Stimulated activated CD4-positive, alpha-beta T cell treated with anti-CD3 and anti-CD28 coated beads, Interleukin-1b, Interleukin-23, amount 100 ng/mL, for 1 hour (primary cell): ENCODE measurements at places on chromosomes 12 and 14.

GRCh38 chr12:67269633-67270573 is 745 bp downstream of the CAND1 start:
- DNase-seq: peak; percentile 29

- no peak for DNase-seq
Measured at GRCh38 chr12:94643606-94644005, 6.8 kb downstream of the TMCC3 start.

- no peak for DNase-seq
Measured at GRCh38 chr12:15979096-15980092, 68.3 kb downstream of the DERA start.

- DNase-seq: no peak
Measured at GRCh38 chr12:8960176-8960575, 10.7 kb upstream of the M6PR start.

GRCh38 chr12:47082796-47083621 is 3.2 kb upstream of the AMIGO2 start:
- no peak for DNase-seq

GRCh38 chr12:57740656-57741412 is 2.3 kb upstream of the AGAP2 start:
- DNase-seq: no peak

- no peak for DNase-seq
Measured at GRCh38 chr12:113231235-113232088, 10.2 kb downstream of the TPCN1 start.

DNA sequence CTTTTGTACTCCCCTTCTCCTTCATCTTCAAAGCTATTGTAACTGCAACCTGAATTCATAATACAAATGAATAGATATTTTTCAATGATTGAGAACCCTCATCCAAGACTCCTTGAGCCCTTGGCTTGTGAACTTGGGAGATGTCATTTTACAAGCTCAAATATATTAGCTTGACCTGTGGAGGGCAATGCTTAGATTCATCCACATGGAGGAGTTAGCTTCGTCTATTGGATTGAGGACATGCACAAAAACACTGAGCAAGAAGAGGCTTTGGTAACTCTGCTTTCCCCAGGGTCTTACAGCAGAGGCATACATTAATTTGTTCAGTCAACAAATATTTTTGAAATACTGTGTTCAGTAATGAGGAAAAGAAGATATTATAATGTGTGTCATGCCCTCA is 101.1 kb downstream of the OTOGL start:
- DNase-seq: no peak

- DNase-seq: no peak
Measured at GRCh38 chr14:69769623-69770022, 2.7 kb downstream of the SRSF5 start.

- no peak for DNase-seq
Measured at GRCh38 chr12:52715416-52715815, 12.1 kb upstream of the KRT77 start.

GRCh38 chr12:21350975-21351374 is 16.3 kb upstream of the SLCO1A2 start:
- no peak for DNase-seq

DNA sequence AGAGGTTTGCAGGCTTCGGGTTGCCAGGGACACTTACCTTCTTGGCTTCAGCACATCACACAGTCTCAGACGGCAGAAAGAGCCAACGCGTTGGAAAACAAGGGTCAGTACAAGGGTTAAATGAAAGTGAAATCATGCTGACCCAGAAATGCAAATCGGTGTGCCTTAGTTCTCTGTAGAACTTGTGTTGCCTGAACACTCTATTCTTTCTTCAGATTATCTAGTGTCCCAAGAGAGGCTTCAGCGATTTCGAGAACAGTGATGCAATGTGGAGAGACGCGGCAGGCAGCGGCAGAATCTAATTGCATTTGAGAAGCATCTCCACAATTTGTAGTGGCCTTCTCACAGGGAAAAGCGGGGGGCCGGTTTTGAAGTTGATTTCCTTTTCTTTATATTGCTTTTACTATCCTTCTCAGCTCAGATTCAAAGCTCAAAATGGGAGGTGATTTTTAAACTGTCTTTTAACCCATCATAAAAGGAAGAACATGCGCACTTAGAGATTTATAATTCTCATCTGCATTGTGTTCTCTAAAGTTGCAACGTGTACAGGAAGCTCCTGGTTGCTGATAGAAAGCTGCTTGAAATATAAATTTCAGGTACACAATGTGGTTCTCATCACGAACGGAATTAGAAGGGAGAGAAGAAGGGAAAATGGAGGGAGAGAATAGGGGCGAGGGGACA is 67.8 kb upstream of the EGLN3 start:
- DNase-seq: no peak

GRCh38 chr12:2412305-2412643 is 359.5 kb downstream of the CACNA1C start:
- no peak for DNase-seq

DNA sequence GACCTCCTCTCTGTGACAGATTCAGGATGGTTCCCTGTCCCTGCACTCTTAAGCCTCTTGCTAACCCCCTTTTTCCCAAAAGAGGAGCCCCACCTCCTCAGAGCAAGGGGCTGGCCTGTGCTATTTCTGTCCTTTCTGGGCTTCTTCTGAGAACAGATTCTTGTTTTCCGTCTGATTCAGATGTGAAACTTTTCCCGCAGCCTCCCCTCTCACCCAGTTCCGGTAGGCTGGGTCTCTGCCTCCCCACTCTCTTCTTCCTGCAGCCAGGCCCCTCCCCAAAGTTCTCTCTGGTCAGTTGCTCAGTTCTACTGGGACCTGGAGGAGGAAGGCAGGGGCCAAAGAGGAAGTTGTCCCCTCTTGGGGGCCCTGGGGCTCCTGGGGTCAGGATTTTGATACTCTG is 11.8 kb downstream of the PDE1B start:
- DNase-seq: no peak

- DNase-seq: no peak
Measured at GRCh38 chr12:48302161-48302911, 48.4 kb downstream of the ZNF641 start.

DNA sequence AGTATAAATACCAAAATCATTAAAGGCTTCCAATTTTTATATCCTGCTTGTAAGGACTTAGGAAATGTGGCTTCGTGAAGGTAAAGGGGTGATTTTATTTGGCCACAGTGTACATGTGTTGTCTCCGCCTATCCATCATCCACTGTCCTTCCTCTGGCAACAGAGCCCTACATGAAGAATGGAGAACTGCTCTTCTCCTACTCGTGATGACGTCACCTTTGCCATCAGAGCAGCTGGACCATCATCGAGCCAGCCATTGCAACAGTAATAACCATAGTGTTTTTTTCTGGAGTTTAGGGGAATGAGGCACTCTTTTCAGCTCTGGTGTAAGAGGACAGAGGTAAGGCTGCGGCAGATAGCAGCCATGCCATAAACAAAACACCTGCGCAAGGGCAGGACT is 19.2 kb downstream of the ITPR2 start:
- no peak for DNase-seq

GRCh38 chr12:56007564-56008559 is 10.8 kb downstream of the SUOX start:
- DNase-seq: peak; percentile 63

DNA sequence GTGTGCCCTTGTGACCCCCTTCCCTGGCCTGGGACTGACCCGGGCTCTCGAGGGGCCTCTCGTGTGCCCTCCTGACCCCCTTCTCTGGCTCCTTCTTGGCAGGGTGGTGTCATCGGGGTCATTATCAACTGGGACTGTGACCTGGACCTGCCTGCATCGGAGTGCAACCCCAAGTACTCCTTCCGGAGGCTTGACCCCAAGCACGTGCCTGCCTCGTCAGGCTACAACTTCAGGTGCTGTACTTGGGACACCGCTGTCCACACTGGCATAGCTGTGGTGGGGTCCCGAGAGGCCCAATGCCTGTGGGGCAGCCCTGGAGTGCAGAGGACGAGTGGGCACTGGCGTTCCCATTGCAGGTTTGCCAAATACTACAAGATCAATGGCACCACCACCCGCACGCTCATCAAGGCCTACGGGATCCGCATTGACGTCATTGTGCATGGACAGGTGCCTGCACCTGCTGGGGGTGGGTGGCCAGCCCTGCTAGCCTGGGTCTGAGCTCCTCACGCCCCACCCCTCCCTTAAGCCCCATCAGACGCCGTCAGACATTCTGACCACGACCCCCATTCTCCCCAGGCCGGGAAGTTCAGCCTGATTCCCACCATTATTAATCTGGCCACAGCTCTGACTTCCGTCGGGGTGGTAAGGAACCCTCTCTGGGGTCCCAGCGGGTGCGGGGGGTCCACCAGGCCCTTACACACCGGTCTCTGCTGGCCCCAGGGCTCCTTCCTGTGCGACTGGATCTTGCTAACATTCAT is 2.5 kb downstream of the P2RX2 start:
- no peak for DNase-seq

DNA sequence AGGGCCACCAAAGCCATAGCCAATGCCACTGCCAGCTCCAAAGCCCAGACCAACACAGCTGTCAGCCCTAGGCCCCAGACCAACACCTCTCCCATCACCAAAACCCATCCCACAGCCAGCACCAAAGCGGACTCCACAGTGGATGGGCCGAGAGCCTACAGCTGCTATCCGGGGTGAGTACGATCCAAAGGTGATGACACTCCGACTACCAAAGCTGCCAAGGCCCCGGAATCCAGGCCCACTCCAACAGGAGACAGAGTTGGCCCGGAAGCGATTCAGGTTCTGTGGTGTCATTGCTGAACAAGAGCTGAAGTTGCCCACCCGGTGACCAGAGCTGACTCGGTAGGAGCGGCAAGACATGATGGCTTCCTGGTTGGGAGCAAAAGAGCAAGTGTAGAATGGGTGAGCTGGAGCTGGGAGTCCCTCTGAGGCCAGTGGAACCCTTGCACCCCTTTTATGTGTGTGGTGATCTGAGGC is at the start of gene KRT84:
Gene KRT84 (minus strand): TSS at position 427 of the 477 bp plus-strand sequence. CDS start 67 bp downstream, at position 360.
- DNase-seq: no peak

- no peak for DNase-seq
Measured at GRCh38 chr14:70188322-70188658, 461 bp downstream of the SLC8A3 start.
